Occipital lobe (tissue), 3 donors: ENCODE measurements at places on chromosomes 3 and 15. TPM values are rescaled to one million over a fixed set of nuclear protein-coding genes. Genes with fewer than 3 reads are reported as not detected.

Gene GP5
- total RNA-seq: not detected

Gene CLRN1
- not detected for total RNA-seq

Gene CHST13
- total RNA-seq: not detected

Gene HRG
- total RNA-seq: not detected

Gene HIGD2B
- 0.47 TPM for total RNA-seq

Gene EID1
- total RNA-seq: 215 TPM

Gene RHCG
- 2.7 TPM for total RNA-seq

Gene TP63
- 0.16 TPM for total RNA-seq

Gene PSTPIP1
- total RNA-seq: 0.62 TPM

Gene DUOXA2
- total RNA-seq: not detected

Gene CEP19
- 8.0 TPM for total RNA-seq

Gene CLDN16
- under 0.01 TPM for total RNA-seq

Gene FEZF2
- 15.0 TPM for total RNA-seq

Gene MAP1A
- total RNA-seq: 35.7 TPM

Gene FBXO40
- total RNA-seq: 0.31 TPM

Gene CEMIP
- 4.4 TPM for total RNA-seq

Gene CIB1
- 2.7 TPM for total RNA-seq

Gene CCR9
- 0.16 TPM for total RNA-seq

Gene PCSK6
- 15.4 TPM for total RNA-seq

Gene VGLL3
- 1.7 TPM for total RNA-seq

Gene IL12A
- total RNA-seq: 0.47 TPM

Gene GABRR3
- total RNA-seq: not detected

Gene GRAMD2A
- 0.47 TPM for total RNA-seq

Gene SLC6A20
- total RNA-seq: 2.7 TPM

Gene FSD2
- 0.16 TPM for total RNA-seq

Gene CCR3
- not detected for total RNA-seq

Gene PPP2R3A
- total RNA-seq: 37.9 TPM

Gene TMEM266
- total RNA-seq: 4.7 TPM

Gene NR2F2
- 4.1 TPM for total RNA-seq
